ENCODE measurements at places on chromosomes 12 and 14.

DNA sequence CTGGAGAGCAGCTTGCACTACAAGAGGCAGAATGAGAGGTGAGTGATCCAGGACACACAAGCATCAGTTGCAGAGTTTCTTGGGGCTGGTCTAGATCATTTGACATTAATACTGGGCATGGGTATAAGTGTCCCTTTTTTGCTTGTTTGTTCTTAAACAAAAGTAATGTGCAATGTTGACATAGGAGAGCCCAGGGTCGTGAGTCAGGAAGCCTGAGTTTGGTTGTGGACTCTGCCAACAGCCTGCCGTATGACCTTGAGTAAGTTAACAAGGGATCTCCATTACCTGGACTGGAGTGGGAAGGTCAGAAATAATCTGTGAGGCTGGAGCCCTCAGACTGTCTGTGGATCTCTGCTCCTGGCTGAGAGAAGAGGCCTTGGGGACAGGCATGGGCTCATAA is 170.3 kb downstream of the KCNA5 start:
- DNase-seq: no peak

DNA sequence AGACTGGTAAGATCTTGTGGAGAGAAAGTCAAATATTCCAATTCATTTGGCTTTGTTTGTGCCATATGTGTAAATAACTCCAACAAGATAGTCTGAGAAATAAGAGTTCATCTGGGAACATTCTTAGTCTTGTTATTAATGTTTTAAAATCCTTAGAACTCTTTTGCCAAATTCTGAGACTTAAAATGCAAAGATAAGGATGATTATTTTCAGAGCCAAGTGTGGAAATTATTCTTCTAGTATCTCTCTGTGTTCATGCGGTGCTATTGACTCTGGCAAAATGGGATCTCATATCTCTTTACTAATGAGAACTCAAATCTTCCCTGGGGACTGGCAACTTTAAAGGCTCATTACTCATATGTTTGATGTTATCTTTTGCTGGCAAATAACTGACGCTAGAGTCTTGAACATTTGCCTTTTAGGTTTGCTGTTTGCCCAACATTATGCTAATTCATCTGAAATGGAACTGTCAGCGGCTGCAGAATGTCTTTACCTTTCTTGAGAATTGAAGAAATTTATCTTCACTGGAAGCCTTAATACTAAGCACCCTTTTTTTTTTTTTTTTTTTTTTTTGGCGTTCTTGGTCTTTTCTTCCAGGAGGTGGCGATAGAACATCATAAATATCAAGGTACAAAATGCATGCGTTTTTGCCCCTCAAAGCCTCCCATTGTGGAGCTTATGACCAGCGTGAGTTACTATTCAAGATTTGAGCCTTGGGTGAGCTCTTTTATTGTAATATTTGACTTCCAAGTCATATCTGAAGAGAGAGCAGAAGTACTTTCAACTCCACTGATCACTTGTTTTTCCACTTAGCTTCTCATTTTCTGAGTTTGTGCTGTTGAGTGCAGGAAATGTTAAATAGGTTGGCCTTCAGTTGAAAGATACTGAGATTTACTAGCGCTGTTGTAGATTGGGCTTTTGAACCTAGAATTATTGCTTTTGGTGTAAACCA is 86.5 kb downstream of the CAND1 start:
- DNase-seq: no peak

DNA sequence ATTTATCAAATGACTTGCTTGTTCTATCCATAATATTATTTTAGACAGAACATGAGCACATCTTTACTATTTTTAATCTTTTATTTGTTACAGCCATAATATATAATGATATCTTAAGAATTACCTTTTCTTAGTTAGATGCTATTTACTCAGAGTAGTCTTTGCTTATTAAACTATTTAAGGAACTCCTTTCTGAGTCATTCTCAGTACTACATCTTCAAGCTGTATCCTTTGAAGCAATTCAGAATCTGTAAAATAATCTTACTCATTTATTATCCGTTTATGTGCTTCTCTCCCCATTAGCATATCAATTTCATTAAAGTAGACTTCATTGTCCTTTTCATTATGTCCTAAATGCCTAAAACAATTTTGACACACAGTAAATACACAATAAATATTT is 240.4 kb upstream of the FAR2 start:
- no peak for DNase-seq

GRCh38 chr14:43161477-43161876 is 1345.6 kb downstream of the FSCB start:
- no peak for DNase-seq

DNA sequence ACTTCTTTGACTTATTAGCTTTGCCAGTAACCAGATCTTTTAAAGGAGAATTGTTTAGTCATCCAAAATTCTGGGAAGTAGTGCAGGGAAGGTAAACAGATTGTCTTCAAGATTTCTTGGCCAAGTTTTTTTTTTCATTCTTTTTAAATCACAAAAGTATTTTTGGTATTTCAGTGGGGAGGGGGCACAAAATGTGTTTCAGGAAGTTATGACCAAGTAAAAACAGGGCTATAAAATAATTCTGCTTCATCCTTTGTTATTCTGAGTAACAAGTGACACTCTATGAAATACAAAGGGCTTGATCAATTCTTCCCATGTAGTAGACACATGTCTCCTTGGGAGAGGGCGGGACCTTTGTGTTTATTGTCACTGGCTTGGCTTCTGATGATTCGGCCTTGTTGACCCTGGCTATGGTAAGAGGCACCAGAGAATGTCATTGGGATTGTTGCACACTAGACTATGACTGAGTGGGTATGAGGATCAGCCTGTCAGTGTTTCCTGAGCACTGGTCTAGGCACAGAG is 55.4 kb downstream of the SUSD6 start:
- DNase-seq: no peak

DNA sequence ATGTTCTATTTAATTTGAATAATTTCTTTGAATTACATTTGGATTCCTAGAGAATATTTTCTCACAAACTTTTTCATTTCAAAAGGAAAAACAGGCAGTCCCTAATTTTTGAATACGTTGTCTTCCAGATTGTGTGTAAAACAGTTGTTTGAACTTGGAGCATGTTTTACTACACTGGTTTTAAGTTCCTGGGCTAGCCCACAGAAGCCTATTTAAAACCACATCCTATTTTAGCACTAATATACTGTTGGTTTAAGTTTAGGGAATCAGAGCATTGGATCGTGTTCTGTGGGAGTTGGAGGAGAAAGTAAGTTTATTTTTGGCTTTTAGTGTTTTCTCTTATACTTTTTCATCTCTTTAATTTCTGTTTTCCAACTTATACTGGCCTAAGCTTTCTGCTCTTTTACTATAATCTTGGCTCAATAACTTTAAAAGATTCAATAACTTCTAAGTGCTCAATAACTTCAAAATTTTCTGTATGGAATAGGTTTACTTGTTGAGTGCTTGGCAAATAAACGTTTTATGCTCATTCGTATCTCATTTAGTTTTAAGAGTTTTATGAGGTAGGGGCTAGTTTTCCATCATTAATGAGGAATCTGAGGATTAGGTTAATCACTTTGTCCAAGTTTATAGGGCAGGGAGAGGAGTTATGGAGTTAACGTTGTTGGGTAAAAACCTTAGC is 14.9 kb downstream of the LEMD3 start:
- no peak for DNase-seq

- DNase-seq: no peak
Measured at GRCh38 chr12:67271976-67272375, 2.8 kb downstream of the CAND1 start.

GRCh38 chr14:77305696-77306095 is 15.0 kb downstream of the POMT2 start:
- no peak for DNase-seq

DNA sequence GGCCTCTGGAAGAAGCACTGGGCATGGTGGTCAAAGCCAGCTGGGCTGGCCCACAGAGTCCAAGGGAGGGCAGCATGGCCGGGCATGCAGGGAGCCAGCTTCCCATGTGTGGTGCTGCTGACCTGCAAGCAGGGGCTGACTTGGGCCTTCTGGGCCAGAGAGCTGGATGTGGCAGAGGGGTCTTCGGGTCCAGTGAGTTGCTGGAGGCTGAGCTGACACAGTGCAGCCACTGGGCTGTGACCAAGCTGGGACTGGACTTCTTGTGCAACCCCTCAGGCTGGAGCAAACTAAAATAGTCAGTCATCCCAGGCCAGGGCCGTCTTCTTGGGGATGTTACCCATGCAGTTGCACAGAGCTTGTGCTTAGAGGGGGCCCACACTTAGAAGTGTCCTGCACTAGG is 7.3 kb upstream of the RIN3 start:
- DNase-seq: no peak

GRCh38 chr14:53884601-53885000 is 72.0 kb downstream of the BMP4 start:
- DNase-seq: no peak

- DNase-seq: no peak
Measured at GRCh38 chr12:120668868-120669840, 17.8 kb upstream of the MLEC start.

DNA sequence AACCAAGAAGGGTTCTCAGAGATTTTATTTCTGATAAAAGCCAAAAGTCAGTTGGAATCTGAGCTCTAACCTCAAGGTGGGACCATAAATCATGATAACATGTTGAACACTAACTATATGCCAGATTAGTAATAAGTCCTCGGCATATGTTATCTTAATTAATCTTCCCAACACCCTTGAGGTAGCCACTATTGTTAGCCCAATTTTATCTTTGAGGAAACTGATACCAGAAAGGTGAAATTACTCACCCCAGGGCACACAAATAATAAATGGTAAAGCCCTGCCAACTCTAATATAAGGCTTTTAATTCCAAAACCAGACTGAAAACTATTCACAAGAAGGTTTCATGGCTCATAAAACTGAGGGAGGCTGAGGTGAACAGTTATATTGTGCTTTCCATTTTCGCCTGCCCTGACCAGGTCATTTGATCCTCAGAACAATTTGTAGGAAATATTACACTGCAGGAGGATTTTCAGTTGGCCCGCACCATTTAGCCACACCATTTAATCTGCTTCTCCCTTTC is 16.1 kb upstream of the NUAK1 start:
- DNase-seq: no peak

DNA sequence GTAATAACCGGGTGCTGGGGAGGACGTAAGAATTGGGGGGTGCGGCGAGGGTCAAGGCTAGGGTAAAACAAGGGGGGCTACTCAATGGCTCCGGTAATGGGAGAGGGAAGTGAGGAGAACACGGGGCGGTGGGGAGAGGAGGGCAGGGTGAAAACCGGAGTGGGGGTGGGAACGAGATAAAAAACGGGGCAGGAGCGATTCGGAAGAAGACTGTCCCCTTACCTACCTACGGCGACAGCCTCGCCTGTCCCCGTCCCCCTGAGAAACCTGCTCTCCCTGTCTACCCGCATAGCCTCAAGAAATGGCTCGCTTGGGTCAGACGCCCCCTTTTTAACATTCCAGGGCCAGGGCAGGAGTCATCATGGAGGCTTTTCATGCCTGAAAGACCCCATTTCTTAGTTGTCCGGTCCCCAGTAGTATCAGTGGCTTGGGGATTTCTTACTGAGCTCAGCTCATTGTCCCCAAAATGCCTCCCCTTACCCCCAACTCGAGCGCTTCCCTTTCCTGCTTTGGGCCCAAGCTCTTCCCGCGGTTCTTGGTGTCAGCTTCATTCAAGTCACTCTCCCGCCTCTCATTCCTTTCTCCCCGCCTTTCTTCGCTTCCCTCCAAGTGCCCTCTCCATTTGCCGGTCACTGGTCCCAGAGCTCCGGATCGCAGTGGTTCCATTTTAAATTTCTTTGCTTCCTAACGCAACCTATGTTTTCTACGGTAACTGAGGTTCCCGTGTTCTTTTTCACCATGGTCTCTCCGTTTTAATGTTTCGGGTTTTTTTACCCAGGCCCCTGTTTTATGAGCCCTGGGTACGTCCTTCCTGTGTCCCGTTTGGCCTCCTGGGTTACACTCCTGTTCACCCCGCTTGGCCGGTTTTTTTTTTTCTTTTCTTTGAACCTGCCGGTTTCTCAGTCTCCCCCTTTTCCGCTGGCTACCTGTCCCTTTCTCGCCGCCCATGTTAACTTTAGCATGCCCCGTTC is 1.2 kb upstream of the WSB2 start:
- DNase-seq: no peak
